ENCODE measurements at places on chromosomes 2 and 18. TPM values are rescaled to one million over a fixed set of nuclear protein-coding genes. Genes with fewer than 3 reads are reported as not detected.

Gene VSNL1
- total RNA-seq, result not detected

Gene GAL3ST2
- 0.21 TPM for total RNA-seq

Gene C1QL2
- not detected for total RNA-seq

Gene TOGARAM2
- 5.7 TPM for total RNA-seq

Gene ZNF396
- total RNA-seq, result 1.1 TPM

Gene NCKAP5
- total RNA-seq, result not detected

Gene OXER1
- total RNA-seq, result not detected

Gene CFAP65
- total RNA-seq, result not detected

Gene RSAD2
- 0.17 TPM for total RNA-seq

Gene TGFA
- total RNA-seq, result 0.11 TPM

Gene COL3A1
- not detected for total RNA-seq

Gene ITPRIPL1
- total RNA-seq, result 59.8 TPM

Gene HOXD9
- not detected for total RNA-seq

Gene SPOPL
- 18.6 TPM for total RNA-seq

Gene ARHGAP25
- 64.0 TPM for total RNA-seq

Gene TNS1
- 0.15 TPM for total RNA-seq

Gene SPP2
- total RNA-seq, result not detected

Gene RRM2
- total RNA-seq, result 444 TPM

Gene GREB1
- total RNA-seq, result 0.86 TPM

Gene SLC4A3
- total RNA-seq, result 0.08 TPM

Gene SCYGR4
- total RNA-seq, result not detected

Gene LRRC30
- total RNA-seq, result not detected

Gene ATIC
- 318 TPM for total RNA-seq

Gene TAF1B
- 23.5 TPM for total RNA-seq

Gene MYO7B
- 0.15 TPM for total RNA-seq

Gene EDAR
- 0.04 TPM for total RNA-seq

Gene IL37
- total RNA-seq, result not detected

Gene RNF144A
- total RNA-seq, result 12.5 TPM

Gene CLEC4F
- not detected for total RNA-seq

Gene M1AP
- not detected for total RNA-seq

Gene VIT
- total RNA-seq, result not detected

Gene GRHL1
- 0.38 TPM for total RNA-seq

Gene MAP3K19
- not detected for total RNA-seq

Gene ALK
- not detected for total RNA-seq

Gene SULT1C2
- total RNA-seq, result not detected

Gene UGT1A8
- not detected for total RNA-seq

Gene ASPRV1
- total RNA-seq, result 0.42 TPM

Gene STAMBP
- 74.7 TPM for total RNA-seq

Gene ECEL1
- 0.17 TPM for total RNA-seq

Measured in activated CD8-positive, alpha-beta memory T cell treated with anti-CD3 and anti-CD28 coated beads for 36 hours (primary cell).